ENCODE measurements at places on chromosomes 5 and 9.

DNA sequence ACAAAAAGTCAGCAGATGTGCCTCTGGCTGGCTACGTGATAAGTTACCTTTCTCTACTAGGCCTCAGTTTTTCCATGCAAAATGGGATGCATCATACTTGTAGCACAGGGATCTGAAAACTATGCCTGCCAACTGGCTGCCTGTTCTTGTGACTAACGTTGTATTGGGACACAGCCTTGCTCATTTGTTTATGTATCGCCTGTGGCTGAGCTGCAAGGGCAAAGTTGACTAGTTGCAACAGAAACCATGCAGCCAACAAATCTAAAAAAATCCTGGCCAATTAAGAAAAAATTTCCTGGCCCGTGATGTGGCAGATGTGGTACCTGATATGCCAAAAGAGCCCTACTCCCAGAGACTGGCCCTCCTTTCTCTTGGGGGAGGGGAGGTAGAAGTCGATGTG lies 131.3 kb downstream of the SEC61B start:
- DNase-seq, result no peak

DNA sequence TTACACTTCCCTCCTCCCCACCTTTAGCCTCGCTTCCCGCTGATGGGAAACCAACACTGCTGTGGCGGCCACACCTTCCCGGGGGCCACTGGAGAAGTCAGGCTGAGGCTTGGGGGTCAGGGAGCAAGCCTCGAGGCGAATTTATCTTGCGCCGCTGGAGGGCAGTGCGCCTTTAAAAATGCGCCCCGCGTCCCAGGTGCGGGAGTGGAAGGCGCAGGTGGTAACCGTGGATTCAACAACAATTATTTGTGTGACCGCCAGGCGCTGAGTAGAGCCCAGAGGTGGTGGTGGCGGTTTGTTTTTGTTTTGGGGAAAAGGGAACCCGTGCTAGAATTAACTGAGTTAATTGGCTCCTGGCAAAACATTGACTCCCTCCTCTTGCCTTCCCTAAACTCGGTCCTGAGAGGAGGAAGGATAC lies 1.1 kb downstream of the CFAP77 start:
- DNase-seq, result peak; percentile 19

DNA sequence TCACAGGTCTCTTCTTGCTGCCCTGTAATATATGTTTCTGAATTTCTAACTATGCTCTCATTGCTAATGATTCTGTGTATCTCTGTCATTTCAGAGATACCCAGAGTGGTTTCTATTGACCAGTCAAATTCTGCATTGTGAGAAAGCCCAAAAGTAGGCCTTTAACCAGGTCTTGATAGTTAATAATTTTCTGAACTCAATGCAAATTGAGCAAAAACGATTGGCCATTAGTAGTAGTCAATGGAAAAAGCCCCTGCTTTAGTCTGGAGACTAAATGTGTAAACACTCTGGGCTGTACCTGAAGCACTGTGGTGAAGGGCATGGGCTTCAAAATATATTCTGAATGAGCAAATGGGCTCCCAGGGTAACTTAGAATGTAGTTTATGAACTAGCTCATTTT lies 307.6 kb downstream of the ARL15 start:
- DNase-seq, result no peak

GRCh38 chr9:126207256-126207655 lies 119.4 kb upstream of the MVB12B start:
- no peak for DNase-seq

DNA sequence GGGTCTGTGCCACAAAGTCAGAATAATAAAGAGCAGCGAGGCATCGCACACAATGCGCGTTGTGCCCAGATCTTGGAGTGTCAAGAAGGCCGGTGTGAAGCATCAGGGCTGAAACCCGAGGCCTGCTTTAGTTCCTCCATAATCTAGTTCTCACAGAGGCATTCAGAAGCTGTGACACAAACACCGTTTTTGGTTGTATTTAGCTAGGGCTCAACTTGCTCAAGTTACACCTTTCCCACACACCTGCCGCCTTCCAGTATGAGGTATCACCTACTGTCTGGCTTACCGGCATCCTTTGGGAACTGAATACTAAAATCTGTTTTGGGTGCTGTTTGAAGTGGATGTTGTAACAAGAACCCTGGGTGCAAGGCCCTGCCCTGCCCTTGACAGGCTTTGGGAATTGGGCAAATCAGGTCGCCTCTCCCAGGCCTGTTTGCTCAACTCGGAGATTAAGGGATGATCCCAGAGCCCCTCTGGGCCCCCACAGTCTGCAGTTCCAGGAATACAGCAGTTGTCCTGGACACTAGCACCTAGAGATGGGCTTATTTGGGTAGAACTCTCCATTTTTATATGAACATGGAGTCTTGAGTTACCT lies 27.0 kb downstream of the SLC25A25 start:
- DNase-seq, result no peak

GRCh38 chr5:157487358-157487757 lies 27.3 kb downstream of the NIPAL4 start:
- DNase-seq, result no peak

- DNase-seq, result no peak
These were observed at the start of gene SLC45A2 for GRCh38 chr5:33984671-33985124. TSS of gene SLC45A2 (minus strand) at chr5:33984693. CDS start at chr5:33984583, 110 bp downstream.

All from activated CD8-positive, alpha-beta memory T cell treated with anti-CD3 and anti-CD28 coated beads for 1 hour (primary cell).